ENCODE measurements at places on chromosomes 3 and 15. TPM values are rescaled to one million over a fixed set of nuclear protein-coding genes. Genes with fewer than 3 reads are reported as not detected.
A peak's percentile ranks its signal among the peaks of the same experiment; 100 is the strongest.

DNA sequence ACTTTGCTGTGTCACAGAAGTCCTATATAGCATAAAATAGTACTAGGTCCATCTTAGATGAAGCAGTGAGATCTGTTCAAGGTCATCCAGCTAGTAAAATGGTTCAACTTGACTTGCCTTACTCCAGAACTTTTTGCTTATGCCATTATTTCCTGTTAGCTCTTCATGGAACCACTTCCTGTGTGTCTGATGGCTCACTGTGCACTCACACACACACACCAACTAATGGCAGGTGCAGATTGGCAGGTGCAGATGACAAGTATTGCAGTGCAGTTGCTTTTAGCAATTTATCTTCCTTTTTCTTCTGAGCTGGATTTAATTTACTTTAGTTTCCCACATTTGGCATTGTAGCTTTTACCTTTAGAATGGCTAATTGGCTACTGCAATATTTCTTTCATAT, 29.8 kb downstream of the GOLGA8S start:
- H3K27me3 ChIP-seq, result no peaks in the 10 kb centered on the region
- H3K4me1 ChIP-seq, result no peaks in the 10 kb centered on the region
- H3K27ac ChIP-seq, result no peak overlapping the region

- H3K27ac ChIP-seq, result no peak overlapping the region
- peak overlapping the region; percentile 62 for H3K4me3 ChIP-seq
- DNase-seq, result no peak
- no peaks in the 10 kb centered on the region for H3K36me3 ChIP-seq
- peaks cover 16% of the 10 kb centered on the region for H3K4me1 ChIP-seq
Observed at GRCh38 chr3:42161050-42161935, 70.1 kb downstream of the TRAK1 start.

GRCh38 chr3:71069797-71070196, 513.7 kb downstream of the FOXP1 start:
- H3K27me3 ChIP-seq, result peaks cover 4% of the 10 kb centered on the region
- no peak overlapping the region for H3K27ac ChIP-seq
- no peaks in the 10 kb centered on the region for H3K36me3 ChIP-seq
- H3K4me1 ChIP-seq, result peaks cover 54% of the 10 kb centered on the region
- H3K4me3 ChIP-seq, result no peak overlapping the region

DNA sequence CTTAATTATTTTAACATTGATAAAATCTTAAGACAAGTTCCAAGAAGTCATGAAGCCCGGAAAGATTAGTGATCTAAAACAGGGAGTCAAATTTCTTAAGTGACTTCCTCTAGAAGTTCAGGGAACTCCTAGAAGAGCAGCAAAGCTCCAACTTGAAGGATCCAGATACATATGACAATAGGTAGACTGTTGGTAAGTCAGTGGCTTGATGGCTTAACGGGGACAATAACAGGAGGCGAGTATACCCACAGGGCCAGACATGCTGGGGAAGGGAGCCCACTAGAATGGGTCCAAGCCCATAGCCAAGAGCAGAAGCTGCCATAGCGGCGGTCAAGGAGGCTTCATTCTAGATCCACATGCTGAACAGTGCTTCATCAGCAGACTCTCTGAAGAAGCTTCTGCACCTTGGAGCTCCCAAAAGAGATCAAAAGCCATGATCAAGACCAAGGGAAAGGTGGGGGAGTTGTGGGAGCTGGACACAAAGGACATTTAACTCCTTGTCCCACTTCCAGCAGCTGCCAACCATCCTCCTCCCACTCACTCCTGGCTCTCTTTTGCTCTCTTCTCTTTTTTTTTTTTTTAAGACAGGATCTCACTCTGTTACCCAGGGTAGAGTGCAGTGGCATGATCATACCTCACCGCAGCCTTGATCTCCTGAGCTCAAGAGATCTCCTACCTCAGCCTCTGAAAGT, 10.2 kb upstream of the CA12 start:
- no peak overlapping the region for H3K27ac ChIP-seq
- H3K4me3 ChIP-seq, result no peak overlapping the region
- no peaks in the 10 kb centered on the region for H3K27me3 ChIP-seq
- peaks cover 8% of the 10 kb centered on the region for H3K4me1 ChIP-seq

- H3K4me1 ChIP-seq, result peaks cover 12% of the 10 kb centered on the region
- H3K27ac ChIP-seq, result no peak overlapping the region
- H3K4me3 ChIP-seq, result no peak overlapping the region
- H3K27me3 ChIP-seq, result no peaks in the 10 kb centered on the region
- no peaks in the 10 kb centered on the region for H3K36me3 ChIP-seq
- DNase-seq, result no peak
Observed at GRCh38 chr15:75570126-75570845, 8.8 kb downstream of the PTPN9 start.

- H3K27me3 ChIP-seq, result no peaks in the 10 kb centered on the region
- no peak overlapping the region for H3K27ac ChIP-seq
- peaks cover 4% of the 10 kb centered on the region for H3K4me1 ChIP-seq
- no peak for DNase-seq
Observed at GRCh38 chr15:43189296-43189695, 4.1 kb downstream of the CCNDBP1 start.

DNA sequence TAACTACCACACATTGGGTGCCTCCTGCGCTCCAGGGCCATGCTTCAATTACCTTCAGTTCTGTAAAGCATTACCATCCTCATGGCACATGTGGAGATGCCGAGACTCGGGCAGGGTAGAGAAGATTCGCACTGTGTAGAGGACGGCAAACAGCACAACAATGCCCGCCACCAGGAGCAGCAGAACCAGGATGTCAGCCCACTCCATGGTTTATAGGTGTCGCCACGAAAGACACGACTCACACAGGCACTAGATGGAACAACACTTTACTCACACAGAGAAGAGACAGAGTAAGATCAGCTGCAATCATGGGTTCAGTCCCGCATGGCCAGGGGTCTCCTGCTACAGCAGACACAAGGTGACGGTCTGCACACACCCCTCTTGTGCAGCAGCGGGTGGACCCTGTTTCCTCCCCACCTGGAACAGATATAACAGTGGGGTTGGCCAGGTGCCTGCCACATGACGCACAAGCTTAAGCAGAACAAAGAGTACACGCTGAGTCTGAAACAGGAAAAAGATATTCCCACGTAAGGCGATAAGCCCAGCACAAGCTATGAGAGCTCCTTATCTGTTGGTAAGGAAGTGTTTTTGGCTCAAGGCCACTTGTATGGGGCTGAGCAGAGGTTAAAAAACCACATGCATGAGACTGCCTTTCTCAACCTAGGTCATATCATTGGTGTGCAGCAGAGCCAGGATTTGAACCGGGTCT, 2.5 kb upstream of the TBC1D21 start:
- H3K36me3 ChIP-seq, result no peaks in the 10 kb centered on the region
- H3K4me3 ChIP-seq, result no peak overlapping the region
- H3K27ac ChIP-seq, result no peak overlapping the region

DNA sequence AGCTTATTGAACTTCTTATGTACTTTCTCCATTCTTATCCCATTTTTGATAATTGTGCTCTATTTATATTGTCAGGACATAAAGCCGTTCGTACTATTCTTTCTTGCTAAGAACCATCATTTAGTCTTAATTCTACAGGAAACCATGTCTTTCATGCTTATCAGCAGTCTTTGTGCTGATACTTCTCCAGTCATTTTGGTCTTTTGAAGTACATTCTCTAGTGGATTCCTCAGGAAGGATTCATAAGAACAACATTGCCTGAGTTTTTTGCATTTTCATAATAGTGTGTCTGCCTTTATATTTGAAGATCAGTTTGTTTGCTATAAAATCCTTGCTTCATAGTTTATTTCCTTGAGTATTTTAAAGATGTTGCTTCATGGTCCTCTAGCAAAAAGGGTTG, 126.6 kb upstream of the NEO1 start:
- no peaks in the 10 kb centered on the region for H3K27me3 ChIP-seq
- H3K4me1 ChIP-seq, result no peaks in the 10 kb centered on the region
- H3K4me3 ChIP-seq, result no peak overlapping the region
- no peak overlapping the region for H3K27ac ChIP-seq
- H3K36me3 ChIP-seq, result no peaks in the 10 kb centered on the region
- no peak for DNase-seq

- no peak overlapping the region for H3K27ac ChIP-seq
- no peaks in the 10 kb centered on the region for H3K27me3 ChIP-seq
- no peak overlapping the region for H3K4me3 ChIP-seq
- DNase-seq, result no peak
- peaks cover 6% of the 10 kb centered on the region for H3K4me1 ChIP-seq
Observed at GRCh38 chr3:51502562-51502910, 2.7 kb upstream of the DCAF1 start.

DNA sequence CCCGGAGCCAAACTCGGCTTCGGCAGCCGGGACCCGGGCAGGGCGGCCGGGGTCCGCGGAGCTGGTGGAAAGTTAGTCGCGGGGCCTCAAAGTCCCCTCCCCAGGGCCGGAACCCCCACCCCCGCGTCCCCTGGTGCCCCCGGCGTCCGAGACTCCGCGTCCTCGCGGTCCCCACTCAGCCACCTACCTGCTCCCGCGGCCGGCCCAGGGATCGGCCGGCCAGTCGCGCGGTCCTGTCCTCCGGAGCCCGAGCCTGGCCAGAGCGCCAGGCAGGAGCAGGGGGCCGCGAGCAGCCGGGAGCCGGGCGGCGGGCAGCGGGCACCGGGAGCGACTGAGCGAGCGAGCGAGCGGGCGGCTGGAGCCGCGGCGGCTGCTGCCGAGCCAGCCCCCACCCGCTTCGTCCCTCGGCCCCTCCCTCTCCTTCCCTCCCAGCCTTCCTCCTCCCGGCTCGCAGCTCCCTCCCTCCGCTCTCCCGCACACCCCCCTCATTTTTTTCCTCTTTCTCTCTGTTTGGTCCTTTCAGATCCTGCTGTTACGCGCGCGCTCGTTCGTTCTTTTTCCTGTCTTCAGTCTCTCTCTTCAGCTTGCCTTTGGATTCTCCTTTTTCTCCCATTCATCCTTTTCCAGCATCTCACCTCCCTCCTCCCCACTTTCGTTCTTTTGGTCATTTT, at the start of gene MEGF11:
Gene MEGF11 (minus strand): TSS at position 333 of the 671 bp plus-strand sequence. CDS start 125,347 bp downstream, outside the sequence.
- peaks cover 17% of the 10 kb centered on the region for H3K4me1 ChIP-seq
- DNase-seq, result peak; percentile 72
- H3K27me3 ChIP-seq, result peaks cover 100% of the 10 kb centered on the region
- H3K4me3 ChIP-seq, result peak within 1 kb of the TSS; percentile 75

- no peaks in the 10 kb centered on the region for H3K27me3 ChIP-seq
- H3K4me1 ChIP-seq, result peaks cover 4% of the 10 kb centered on the region
- peaks cover 11% of the 10 kb centered on the region for H3K36me3 ChIP-seq
- H3K27ac ChIP-seq, result no peak overlapping the region
- no peak for DNase-seq
Observed at GRCh38 chr3:62167566-62168262, 205.6 kb downstream of the FEZF2 start.

DNA sequence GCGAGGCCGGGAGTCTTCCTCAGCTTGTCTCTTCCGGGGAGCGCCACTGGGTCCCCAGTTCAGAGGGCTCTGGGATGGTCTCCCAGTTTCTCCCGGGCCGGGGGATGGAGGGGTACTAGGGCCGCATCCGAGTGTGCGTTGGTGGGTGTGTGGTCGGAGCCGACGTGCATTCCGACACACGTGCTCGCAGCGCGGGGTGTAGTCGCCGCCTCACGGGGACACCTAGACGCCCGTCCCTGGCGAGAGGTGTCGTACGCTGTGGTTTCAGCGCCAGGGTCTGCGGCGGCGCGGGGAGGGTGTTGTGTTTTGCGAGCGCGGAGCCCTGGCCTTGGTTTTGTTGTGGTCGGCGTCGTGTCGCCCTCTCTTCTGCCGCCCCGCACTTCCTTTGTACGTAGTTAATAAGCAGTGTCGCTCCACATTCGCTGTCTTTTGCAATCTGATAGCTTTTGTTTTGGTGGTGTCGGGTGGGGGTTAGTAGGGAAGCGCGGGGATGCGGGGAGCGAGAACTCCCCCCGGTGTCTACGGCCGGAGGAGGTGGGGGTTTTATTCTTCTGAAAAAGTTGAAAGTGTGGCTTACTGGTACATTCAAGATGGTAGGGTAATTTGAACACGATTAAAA, 2.2 kb downstream of the IGF1R start:
- H3K27ac ChIP-seq, result no peak overlapping the region
- DNase-seq, result peak; percentile 75
- no peaks in the 10 kb centered on the region for H3K27me3 ChIP-seq
- H3K4me3 ChIP-seq, result peak overlapping the region; percentile 84
- peaks cover 43% of the 10 kb centered on the region for H3K4me1 ChIP-seq

- H3K27me3 ChIP-seq, result no peaks in the 10 kb centered on the region
- H3K36me3 ChIP-seq, result no peaks in the 10 kb centered on the region
- H3K4me3 ChIP-seq, result no peak overlapping the region
- H3K27ac ChIP-seq, result no peak overlapping the region
- DNase-seq, result no peak
Observed at GRCh38 chr3:35522450-35522849, 116.9 kb upstream of the ARPP21 start.

DNA sequence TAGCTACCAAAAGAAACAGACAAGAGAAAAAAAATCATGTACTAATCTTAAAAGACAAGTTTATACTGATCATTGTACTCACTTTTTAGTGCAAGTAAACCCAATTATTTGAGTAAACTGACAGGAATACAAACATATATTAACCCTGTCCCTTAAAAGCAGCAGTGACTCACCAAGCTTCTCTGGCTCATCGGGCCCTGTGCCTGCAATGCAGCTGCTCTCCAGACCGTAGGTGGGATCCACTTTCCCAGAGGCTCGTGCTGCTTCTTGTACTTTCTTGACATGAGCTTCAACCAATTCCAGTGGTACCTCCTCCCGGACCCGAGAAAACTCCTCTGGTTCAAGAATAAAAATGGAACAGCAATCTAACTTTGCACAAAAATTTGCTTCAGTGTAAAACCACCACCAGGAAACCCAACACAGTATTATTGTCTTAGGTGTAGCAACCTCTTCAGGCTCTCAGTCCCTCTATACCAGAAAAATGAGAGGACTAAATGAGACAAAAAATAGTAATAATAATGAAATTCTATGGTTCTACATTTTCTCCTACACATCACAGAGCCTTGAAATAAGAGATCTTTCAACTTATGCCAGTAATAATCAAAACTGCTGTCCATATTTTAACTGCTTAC, 82.6 kb upstream of the CSPG5 start:
- H3K27me3 ChIP-seq, result no peaks in the 10 kb centered on the region
- H3K36me3 ChIP-seq, result peaks cover 30% of the 10 kb centered on the region
- H3K4me3 ChIP-seq, result no peak overlapping the region
- DNase-seq, result no peak

Gene DUOXA2
- not detected for total RNA-seq

Gene ECE2
- 0.15 TPM for total RNA-seq

Gene C3orf49
- total RNA-seq, result not detected

Gene MINAR1
- 1.5 TPM for total RNA-seq

Gene MON1A
- 4.5 TPM for total RNA-seq

Gene PROS1
- total RNA-seq, result 11.9 TPM

Gene CDC25A
- 51.8 TPM for total RNA-seq

Gene RTP3
- not detected for total RNA-seq

Gene LSAMP
- total RNA-seq, result 18.0 TPM

Gene VGLL3
- total RNA-seq, result 1.8 TPM

Measured in neural progenitor cell (in vitro differentiated cells).